ENCODE measurements at places on chromosomes 7 and 10. TPM values are rescaled to one million over a fixed set of nuclear protein-coding genes. Genes with fewer than 3 reads are reported as not detected.

- no peak for DNase-seq
These were observed 25.4 kb downstream of the CYP2C9 start for GRCh38 chr10:94963901-94964300.

DNA sequence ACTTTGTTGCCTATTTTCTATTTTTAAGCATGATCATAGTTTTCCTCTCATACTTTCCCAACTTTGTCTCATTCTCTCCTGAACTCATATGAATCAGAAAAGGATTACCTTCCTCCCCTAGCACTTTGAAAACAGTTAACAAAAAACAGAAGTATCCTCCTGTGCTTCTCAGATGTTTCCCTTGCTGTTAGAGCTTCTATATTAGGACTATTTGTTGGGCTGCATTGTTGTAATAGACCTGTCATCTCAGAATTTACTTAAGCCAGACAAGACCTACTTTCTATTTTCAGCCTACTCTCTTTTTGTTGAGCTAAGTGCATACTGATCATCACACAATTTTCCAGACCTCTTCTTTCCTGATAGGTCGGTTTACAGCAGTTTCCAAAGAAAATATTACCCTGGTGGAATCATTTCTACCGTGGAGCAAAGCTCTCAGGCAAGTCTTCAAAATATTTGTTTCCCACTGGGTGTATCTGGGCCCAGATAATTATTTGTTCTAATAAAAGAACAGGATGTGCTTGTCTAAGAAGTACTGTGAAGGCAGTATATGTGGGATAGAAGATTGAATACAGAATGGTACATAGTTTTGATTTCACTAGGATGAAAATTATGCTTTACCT is 411.9 kb upstream of the KLF6 start:
- no peak for DNase-seq

NUTM2A gene
- 1.3 TPM for total RNA-seq

GRCh38 chr7:24825931-24826661 is 68.8 kb upstream of the GSDME start:
- no peak for DNase-seq

- no peak for DNase-seq
These were observed 54.1 kb upstream of the OPN4 start for GRCh38 chr10:86600296-86600695.

PON1 gene
- not detected for total RNA-seq

GRM8 gene
- 9.2 TPM for total RNA-seq

CRYGN gene
- not detected for total RNA-seq

- DNase-seq, result no peak
These were observed 809.2 kb downstream of the NXPH1 start for GRCh38 chr7:9242636-9243035.

COA1 gene
- 42.1 TPM for total RNA-seq

DNA sequence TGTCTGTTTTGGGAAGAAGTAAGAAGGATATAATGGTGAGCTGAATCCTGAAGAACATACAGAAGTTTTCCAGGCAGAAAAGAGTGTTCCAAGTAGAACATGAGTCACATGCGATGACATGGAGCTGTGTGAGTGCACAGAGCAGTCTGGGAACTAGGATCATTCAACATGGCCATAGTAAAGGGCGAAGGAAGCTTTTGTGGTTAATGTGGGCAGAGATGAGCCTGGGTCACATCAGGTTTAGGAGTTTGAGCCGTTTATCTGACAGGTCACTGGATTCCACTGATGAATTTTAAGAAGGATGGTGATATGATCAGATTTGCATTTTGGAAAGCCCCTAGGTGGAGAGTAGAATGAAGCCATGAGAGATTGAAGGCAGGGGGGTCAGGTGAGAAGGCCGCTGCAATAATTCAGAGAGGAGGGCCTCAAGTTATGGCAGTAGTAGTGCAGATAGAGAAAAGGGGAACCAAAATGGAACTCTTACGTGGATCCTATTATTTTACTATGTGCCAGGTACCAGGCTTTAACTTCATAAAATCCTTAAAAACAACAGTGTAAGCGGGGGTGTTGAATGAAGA is 171.3 kb downstream of the RNLS start:
- DNase-seq, result no peak

GRCh38 chr10:92068900-92069299 is 145.3 kb downstream of the BTAF1 start:
- no peak for DNase-seq

KLF14 gene
- total RNA-seq, result 0.19 TPM

SPDYE8 gene
- not detected for total RNA-seq

ZCCHC24 gene
- 125 TPM for total RNA-seq

- DNase-seq, result no peak
These were observed 440.1 kb downstream of the KCNMA1 start for GRCh38 chr10:77197544-77197943.

DNA sequence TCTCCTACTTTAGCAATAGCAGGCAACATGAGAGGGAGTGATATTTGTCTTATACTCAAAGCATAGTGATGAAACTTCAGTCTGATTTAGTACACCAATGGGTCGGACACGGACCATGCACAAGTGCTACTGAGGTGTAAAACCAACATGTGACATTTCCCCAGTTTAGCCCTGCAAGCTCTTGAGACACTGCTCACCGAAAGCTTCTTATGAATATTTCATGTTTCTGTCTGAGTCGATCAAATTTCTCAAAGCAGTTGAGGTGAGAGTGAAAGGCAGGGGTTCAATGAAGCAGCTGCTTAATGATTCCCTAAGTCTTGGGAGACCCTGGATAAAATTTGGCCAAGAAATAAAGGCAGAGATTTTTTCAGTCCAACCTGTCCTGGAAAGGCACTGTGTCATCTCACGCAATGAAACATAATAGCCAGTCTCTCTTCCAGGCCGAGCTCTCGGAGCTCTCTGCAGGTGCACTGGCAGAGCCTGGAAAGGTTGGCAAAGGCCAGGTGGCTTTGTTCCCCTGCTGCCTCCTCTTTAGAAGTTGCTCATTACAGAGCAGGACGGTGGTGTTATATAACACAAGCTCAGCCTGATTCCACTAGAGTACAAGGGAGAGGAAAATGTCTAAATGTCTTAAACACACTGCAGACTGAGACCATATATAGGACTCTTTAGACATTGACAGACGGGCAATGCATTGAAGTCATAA is 33.9 kb upstream of the XPNPEP1 start:
- DNase-seq, result no peak

GRCh38 chr7:16708980-16709379 is 44.6 kb upstream of the TSPAN13 start:
- DNase-seq, result no peak

DNA sequence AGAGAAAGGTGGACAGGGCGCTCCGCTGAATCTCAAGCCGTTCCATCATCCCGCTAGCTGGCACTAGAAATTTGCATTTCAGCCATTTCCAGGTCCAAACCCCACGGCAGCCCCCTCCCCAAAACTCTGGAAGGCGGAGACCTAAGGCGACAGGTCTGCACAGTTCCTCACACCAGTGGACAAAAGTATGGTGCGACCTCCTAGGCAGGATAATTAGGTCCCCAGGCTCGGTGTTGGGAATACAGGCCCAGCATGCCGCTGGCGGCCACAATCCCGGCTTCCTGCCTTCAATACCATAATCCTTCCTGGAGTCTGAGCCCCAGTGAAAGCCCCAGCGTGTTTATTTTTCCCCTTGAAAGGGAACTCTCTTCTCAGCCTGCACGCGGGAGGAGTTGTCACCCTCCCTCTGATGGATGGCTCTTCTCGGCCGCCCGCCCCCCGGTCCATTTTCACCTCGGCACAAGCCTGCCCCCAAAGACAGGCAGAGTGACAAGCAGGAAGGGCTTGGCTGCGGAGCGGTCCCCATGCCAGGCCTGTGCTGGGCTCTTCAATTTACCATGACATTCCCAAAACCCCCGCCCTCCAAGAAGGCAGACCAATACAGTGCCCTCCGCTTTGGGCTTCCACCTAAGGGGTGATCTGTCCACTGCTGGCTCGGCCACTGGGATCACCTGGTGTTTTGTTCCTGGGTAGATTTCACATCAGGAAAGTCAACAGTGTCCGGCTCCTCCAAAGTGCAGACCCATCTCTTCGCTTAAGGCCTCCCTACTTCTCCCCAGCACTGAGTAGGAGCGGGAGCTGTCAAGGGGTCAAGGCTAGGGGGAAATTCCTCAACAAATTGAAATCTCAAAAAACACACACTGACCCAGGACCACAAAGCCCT is 2.2 kb downstream of the FGFR2 start:
- no peak for DNase-seq

GRCh38 chr10:12036073-12036655 is 6.4 kb downstream of the UPF2 start:
- no peak for DNase-seq

VWA2 gene
- 3.2 TPM for total RNA-seq

- DNase-seq, result no peak
These were observed 24.1 kb upstream of the C10orf71 start for GRCh38 chr10:49274886-49275285.

- peak; percentile 49 for DNase-seq
These were observed at the start of gene SLC26A3 for GRCh38 chr7:107803009-107803610. Gene SLC26A3, minus strand, starts transcription at chr7:107803223. Its CDS starts 8,714 bp downstream, at chr7:107794509.

GRCh38 chr10:44261710-44262455 is 123.0 kb downstream of the CXCL12 start:
- no peak for DNase-seq

SFRP4 gene
- total RNA-seq, result 1.5 TPM

DNA sequence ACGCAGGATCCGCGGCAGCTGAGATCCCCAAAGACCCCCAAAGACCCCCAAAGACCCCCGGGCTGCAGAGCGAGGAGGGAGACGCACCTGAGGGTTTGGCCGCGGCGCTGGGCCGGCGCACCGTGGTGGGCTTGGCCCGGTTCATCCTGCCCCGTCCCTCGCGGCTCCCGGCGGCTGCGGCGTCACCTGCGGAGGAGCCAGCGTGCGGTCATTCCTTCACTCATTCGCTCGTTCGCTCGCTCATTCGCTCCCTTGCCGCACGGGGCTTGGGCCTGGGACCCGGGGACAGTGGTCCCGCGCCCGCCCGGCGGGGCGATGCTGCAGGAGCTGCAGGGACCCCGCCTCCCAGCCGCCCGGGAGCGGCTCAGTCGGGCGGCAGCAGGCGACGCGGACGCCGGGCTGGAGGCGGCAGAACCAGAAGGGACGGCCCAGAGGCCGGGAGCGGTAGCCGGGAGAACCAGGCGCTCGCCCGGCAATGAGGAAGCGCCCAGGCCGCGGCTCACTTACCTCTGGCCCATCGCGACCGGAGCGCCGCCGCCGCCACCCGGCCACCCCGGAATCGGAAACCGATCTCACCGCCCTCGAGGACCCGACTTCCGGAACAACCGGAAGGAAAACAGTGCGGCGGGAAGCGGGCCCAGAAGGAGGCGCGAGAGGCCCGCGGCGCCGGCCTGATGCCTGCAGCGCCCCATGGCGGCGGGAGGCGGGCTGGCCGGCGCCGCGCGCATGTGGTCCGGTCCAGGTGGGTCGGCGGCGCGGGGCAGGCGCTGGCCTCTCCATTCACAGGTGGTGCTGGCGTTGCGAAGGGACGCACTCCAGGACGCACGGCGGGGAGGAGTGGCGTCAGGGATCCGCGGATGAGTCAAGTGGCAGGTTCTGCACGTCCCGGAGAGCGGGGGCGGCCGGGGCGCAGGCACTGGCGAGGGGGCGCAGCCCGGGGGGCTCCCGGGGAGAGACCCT is at the start of gene INTS1:
TSS of gene INTS1 (minus strand) at position 574 of the 960 bp plus-strand sequence. CDS start at position 145, 429 bp downstream.
- DNase-seq, result peak; percentile 94
